Anterior cingulate cortex (tissue), 58 donors: ENCODE measurements at places on chromosomes 7 and 10.

- no peak for DNase-seq
These were observed at the start of gene RBM20 for GRCh38 chr10:110643653-110644597. RBM20 (plus strand) TSS chr10:110644336; CDS start chr10:110644455, 119 bp downstream.

- DNase-seq: no peak
These were observed 42.9 kb upstream of the MET start for GRCh38 chr7:116629051-116629463.

DNA sequence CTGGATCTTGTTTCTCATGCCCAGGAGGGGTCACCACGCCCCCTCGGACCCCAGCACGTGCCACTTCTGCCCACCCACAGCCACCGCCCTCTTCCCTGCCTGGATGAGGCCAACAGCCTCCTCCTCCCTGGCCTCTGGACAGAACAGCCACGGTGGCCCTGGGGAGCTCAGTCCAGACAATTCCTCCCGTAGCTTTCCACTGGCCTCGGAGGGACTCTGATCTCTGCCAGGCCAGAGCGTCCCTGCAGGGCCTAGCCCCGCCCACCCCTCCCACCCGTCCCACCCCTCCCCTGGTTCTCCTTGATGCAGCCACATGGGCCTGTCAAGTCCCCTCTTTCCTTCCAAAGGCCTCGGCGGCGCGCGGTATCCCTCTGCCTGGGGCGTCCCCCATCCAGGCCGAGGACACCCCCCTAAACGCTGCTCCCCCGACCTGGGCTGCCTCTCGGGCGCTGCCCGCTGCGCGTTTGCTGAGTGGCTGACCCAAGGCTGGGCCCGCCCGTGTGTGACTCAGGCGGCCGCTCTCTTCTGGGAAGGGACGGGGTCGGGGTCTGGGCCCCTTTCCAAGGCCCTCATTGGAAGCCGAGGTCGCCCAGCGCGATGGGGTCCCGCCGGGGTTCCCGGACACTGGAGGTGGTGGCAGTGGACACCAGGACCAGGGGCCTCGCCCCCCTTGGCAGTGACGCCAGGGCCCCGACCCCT, 557 bp downstream of the TMEM120A start:
- peak; percentile 24 for DNase-seq

GRCh38 chr7:130856866-130857265, 122.9 kb upstream of the KLF14 start:
- no peak for DNase-seq

GRCh38 chr7:122885583-122886356, 490 bp downstream of the CADPS2 start:
- DNase-seq: peak; percentile 16

GRCh38 chr7:96697822-96698221, 11.8 kb downstream of the SEM1 start:
- no peak for DNase-seq

DNA sequence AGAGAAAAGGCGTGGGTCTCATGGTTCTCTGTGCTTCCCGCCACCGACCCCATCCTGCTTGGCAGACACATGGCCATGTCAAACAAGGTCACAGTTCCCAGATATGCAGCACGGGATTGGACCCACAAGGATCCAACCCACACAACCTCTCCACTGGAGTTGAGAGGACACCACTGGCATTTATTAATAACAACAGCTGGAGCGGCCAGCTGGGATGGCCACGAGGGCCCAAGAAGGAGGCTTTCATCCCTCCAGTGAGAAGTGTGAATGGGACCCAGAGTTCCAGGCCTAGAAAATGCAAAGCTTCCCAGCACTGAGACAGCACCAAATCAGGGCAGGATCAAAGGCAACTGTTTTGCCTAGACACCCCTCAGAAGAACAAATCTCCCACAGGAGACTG, 31.5 kb downstream of the FGFR2 start:
- DNase-seq: no peak

- peak; percentile 26 for DNase-seq
These were observed 20.1 kb downstream of the P4HA1 start for GRCh38 chr10:73076360-73077183.

GRCh38 chr7:12719981-12720865, 32.8 kb downstream of the ARL4A start:
- DNase-seq: no peak

- no peak for DNase-seq
These were observed 570.7 kb downstream of the REEP3 start for GRCh38 chr10:64091897-64092296.

DNA sequence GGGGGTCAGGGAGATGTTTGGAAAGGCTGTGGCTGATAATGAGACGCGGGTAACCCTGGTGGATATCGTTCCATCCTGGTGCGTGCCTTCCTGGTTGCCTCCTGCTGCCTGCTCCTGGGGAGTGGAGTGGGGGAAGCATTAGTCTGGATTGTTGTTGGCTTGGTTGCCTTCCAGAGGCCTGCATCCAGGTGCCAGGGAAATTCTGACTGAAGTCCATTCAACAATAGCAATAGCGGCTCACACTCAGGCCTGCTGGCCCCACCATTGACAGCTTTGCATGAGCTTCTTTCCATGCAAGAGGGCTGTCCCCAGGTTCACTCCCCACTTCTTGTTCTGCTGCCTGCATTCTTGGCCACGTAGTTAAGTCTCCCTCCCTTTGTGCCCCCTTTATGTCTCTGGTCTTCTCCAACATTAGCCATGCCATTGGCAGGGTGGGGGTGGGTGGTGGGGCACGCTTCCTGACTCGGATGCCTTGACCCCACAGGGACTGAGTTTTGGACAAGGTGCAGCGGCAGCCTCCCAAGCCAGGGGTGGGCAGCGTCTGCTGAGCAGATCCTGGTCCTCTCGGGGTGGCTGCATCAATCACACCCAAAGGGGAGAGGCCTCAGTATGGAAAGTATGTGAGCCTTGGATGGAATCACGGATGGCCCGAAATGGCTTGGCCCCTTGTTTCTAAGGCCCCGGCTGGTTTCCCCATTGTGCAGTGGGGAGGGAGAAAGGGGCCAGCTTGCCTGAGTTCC, 150.2 kb downstream of the GRK5 start:
- no peak for DNase-seq

DNA sequence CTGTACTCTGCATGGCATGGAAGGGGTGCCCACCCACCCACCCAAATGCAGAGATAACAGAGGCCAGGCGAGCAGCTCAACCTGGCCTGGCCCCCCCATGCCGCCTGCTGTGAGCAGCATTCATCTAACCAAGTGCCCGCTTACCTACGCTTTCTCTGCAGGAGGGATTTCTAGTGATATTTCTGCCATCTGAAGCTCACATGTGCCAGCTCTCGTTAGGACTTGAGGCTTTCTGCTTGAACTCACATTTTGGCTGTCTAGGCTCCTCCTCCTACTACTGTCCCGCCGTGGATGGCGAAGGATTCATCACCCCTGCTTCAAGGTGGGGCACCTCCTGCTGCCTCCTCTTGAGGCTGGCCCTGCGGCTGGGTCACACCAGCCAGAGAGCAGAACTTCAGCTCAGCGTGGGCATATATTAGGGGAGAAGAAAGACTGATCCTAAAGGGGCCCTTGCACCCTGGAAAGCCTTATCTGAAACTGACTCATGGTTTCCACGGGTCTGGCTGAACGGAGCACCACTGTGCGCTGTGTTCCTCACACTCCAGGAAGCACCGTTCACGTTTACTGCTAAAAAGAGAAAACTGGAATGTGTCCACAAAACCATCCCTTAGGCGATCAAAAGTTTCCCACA, 45.5 kb downstream of the CTBP2 start:
- DNase-seq: no peak

DNA sequence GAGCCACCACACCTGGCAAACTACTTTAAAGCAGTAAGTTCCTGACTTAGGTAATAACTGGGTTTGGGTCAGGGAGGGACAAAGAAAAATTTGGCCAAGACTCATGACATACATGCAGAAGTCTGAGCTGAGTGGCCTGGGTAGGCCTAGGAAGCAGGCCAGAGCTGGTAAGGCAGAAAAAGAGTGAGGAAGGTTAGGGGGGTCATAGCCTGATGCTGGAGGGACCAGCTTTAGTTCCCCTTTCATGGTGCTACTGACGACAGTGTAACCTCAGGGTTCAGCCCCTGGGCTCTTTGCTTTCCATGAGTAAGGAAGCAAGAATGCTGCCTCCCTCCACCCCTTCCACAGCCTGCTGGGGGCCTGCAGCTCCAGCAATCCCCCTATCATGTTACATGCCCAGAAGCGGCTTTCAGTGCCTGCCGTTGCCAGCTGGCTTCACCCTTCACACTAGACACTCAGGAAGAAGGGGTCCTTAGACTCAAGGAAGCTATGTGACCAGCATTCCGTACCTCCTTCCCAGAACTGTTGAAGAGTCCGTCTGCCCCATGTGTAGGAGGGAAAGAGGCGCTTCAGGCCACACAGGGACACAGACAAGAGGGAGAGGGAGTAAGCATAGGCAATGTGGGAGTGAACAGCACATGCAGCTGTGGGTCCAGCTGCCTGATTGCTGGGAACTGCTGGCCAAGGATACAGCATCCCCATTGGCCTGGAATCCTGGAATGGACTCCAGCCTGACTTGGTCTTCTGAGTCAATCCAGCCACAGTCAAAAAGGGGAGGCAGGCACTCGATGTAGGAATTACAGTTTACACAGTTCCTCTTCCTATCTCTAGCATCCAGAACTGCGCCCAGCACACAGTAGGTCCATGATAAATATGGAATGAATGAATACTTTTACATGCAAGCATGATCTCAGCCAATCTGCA, 4.1 kb upstream of the PLAU start:
- no peak for DNase-seq

GRCh38 chr7:104848138-104848990, 165.6 kb upstream of the KMT2E start:
- DNase-seq: peak; percentile 48

DNA sequence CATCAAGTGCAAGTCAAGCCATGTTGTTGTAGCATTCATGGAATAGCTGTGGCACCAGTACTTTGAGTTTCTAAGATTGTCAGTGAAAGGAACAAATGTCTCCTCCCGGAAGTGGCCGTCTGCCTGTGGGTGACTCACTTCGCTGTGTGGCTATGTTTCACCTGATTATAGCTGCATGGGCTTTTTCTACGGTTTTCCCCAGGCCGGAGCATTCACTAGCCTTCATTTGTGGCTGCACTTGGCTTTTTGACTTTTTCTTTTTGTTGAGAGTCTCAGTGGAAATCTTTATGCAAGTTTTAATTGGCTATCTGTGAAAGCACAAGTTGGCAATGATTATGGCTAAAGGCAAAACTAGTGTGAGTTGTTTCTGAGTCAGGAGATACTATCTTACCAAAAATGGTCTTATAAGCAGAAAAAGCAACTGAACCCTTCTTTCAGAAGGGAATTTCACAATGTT, 35.0 kb downstream of the SRI start:
- no peak for DNase-seq

GRCh38 chr7:130925136-130925794, 191.3 kb upstream of the KLF14 start:
- no peak for DNase-seq

GRCh38 chr7:7276161-7276560, 93.8 kb downstream of the C1GALT1 start:
- no peak for DNase-seq

GRCh38 chr7:92973293-92973731, 136.9 kb upstream of the CDK6 start:
- DNase-seq: no peak

DNA sequence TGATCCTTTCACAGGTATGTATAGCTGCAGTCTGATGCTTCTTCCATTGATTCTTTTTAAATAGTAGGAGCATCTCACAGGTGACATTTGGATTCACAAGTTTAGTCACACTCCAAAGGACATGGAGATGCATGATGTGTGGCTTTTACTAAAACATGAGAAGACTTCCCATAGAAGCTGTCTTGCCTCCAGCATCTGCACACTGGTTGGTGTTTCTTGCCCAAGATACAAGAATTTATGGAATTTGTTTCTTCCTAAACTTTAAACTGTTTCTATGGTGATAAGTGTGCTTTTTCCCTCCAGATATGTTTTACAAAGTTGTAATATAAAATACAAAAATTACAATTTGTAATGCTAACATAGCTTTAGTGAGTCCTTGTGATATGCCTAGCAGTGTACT, 24.2 kb downstream of the ADIRF start:
- no peak for DNase-seq

DNA sequence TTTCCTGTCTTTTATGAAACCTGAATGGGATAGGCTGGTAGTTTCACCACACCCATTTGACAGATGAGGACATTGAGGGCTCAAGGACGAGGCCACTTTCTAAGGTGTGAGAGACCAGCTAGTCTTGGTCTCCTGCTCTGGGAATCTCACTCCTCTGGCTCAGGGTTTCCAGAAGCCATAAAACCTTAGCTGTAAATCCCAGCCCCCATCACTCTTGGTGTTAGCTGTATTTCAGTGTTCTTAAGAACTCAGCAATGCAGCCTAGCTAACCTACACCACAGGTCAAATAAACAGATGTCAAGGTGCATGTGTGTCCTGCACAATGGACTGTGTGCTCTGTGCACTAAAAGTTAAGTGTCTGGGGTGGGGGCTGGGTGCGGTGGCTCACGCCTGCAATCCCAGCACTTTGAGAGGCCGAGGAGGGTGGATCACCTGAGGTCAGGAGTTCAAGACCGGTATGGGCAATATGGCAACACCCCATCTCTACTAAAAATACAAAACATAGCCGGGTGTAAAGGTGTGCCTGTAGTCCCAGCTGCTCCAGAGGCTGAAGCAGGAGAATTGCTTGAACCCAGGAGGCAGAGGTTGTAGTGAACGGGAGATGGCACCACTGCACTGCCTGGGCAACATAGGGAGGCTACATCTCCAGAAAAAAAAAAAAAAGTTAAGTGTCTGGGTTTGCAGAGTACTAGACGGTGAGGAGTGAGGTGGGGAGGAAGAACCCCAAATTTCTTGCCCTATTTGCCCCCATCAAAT, 567 bp upstream of the EPO start:
- no peak for DNase-seq

GRCh38 chr7:25831062-25831691, 320.8 kb upstream of the NFE2L3 start:
- no peak for DNase-seq

- no peak for DNase-seq
These were observed 40.0 kb upstream of the PDK4 start for GRCh38 chr7:95636140-95636940.

DNA sequence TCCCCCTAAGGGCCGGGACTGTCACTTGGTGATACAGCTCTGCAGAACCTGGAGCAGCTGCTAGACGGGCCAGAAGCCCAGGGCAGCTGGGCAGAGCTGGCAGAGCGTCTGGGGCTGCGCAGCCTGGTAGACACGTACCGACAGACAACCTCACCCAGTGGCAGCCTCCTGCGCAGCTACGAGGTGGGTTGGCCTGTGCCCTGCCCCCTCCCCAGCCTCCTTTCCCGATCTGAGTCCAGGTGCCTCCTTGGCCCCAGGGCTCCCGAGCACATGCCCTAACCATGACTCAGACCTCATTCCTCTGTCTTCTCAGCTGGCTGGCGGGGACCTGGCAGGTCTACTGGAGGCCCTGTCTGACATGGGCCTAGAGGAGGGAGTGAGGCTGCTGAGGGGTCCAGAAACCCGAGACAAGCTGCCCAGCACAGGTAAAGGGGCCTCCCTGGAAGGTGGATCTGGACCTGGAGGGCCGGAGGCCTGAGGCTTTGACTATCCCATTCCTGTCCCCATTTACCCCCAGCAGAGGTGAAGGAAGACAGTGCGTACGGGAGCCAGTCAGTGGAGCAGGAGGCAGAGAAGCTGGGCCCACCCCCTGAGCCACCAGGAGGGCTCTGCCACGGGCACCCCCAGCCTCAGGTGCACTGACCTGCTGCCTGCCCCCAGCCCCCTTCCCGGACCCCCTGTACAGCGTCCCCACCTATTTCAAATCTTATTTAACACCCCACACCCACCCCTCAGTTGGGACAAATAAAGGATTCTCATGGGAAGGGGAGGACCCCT, 6.4 kb downstream of the NFKB2 start:
- DNase-seq: no peak
